ENCODE measurements at places on chromosomes 6 and 20.

- DNase-seq: no peak
Observed at GRCh38 chr20:57074386-57074785, 192.1 kb downstream of the BMP7 start.

DNA sequence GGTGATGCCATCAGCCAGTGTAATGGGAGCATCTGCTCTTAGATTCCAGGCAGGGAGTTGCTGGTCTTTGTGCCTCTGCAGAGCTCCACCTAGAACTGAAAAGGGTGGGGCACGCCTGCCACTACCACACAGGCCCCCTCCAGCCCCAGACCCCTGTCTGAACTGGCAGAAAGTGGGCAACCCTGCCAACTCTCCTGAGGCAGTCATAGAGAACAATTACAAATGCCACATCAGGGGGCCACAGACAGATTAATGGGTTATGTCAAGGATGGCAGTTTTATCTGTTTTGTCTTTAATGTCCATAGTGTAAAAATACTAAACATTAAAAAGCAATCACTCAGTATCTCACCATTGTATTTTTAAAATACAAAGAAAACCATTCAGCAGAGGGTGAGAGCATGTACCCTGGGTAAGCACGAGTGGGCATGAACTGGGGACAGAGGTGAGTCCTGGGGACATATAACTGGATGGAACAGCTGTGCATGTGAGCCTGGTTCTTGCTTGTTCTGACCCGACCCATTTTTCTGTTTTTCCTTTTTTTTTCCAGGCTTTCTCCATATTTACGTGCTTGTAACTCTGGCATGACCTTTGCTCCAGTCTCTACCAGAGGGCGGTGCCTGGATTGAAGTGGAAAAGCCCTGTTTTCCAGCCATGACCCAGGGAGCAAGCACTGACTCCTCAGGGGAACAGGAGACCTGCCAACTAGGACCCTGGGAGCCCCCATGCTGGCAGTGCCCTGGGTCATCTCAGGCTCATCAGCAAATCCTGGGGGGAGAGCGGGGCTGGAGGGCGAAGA lies 8.2 kb downstream of the TRAF3IP2 start:
- DNase-seq: no peak

DNA sequence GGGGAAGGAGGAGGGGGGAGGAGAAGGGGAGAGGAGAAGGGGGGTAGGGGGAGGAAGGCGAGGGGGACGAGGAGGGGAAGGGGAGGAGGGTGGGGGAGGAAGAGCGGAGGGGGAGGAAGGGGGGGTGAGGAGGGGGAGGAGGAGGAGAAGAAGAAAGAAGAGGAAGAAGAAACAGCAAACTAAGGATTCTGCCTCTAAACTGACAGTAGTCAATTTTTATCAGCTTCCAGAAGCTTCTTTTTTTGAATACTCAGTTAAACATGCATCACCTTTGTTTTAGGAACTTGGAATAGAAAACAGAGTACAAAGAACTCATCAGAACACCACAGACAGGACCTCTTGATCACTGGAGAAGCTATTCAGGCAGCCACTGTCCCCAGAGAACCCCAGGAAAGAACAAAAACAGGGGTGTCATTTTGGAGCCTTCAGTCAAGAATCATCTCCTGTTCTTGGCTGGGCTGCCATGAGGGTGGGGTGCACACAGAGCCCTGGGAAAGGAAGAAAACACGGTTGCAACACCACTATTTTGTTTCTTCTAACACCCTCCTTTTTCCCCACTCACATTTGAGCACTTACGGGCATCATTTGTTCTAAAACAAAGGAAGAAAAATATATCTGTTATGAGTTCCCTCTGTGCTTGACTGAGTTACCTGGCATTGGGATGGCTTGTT lies 67.4 kb downstream of the TMEM170B start:
- no peak for DNase-seq

DNA sequence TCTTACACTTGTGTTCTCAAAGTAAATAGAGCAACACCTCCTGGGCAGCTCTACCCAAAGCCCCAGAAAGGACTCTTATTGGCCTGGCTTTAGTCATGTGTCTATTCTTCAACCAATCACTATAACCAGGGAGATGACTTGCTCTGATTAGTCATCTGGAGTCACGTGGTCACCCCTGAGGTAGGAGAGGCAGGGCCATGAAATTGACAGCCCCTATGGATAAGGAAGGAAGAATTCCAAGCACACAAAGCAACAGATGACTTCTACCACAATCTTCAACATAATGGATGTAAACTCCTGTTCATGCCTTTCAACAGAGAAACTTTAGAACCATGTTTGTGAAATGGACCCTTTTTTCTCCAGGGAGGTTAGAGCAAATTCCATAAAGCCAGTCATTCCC lies 24.6 kb upstream of the EYA2 start:
- no peak for DNase-seq

GRCh38 chr6:167774881-167775280 lies 51.8 kb upstream of the AFDN start:
- no peak for DNase-seq

GRCh38 chr20:41178495-41178894 lies 41.2 kb downstream of the PLCG1 start:
- DNase-seq: no peak

- no peak for DNase-seq
Observed at GRCh38 chr6:169175360-169175887, 78.2 kb downstream of the THBS2 start.

DNA sequence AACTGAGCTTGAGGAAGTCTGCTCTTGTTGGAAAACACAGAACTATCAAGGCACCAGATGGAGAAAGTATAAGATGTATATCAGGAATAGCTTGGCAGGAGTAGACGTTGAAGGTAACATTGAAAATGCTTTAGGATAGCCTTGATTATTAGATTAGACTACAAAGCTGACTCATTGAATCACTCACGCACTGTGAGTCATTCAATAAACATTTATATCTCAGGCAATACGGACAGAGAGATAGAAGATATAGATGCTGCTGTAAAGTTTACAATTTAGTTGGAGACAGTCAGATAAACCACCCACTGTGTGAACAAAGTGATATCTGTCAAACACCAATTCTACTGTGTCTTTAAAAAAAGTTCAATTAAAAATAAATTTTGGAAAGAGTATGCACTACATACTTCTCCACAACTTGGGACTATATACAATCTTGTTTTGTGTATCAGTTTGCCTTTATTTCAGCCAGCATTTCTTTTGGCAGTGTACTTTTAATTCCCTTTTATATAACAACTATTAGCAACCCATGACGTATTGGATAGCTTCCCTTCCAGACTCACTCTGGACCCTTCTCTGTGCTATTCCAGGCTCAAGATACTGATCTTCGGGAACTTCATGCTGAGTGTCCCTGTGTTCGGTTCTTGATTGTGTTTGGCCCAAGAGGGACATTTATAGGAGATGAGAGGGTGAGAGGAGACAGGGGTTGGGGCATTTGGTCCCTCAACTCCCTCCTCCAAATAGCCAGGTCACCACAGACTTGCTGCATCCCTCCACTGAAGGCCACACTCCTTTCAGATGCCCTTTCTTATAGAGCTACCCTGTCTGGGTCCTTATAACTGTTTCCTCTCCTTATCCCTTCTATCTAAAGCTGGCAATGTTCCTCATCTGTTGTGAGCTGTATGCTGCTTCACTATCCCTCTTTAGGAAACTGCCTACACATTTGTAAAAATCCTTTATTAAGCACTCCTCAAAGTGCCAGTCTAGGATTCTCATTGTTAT lies 176.6 kb upstream of the PTPRK start:
- DNase-seq: no peak

DNA sequence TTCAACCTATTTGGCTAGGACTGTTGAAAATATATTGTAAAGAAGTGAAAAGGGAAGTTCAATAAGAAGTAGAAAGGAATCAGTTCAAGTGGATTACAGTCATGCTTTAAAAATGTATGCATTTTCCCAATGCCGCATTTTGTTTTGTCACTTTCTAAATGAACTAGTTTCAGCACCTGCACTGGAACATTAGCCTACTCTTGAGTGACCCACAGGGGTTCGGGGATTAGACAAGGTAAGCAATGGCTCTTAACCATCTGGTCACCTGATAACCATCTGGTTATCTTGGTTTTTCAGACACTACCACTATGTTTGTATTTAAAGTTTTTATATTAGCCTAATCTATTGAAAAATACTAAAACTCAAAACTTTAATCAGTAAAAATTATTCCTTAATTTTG lies 97.6 kb downstream of the CD164 start:
- no peak for DNase-seq

GRCh38 chr6:14085176-14085787 lies 32.3 kb upstream of the CD83 start:
- no peak for DNase-seq

DNA sequence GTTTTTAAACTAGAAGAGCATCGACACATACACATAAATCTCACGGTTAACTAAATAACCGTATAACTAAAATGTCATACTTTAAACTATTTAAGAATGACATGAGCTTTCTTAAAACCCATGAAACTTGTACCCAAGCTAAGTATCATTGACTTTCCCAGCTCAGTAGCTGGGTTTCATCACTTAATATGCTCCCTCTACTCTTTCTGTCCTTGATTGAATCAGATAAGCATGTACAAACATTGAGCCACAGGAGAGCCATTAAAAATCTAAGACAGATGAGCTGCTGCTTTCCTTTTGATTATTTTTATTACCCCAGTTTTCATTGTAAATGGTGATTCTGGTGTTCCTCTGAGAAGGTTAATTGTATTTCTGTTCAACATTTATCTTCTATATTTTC lies 115.8 kb downstream of the FOXO3 start:
- DNase-seq: no peak

GRCh38 chr6:161064915-161065314 lies 73.3 kb downstream of the MAP3K4 start:
- DNase-seq: no peak

DNA sequence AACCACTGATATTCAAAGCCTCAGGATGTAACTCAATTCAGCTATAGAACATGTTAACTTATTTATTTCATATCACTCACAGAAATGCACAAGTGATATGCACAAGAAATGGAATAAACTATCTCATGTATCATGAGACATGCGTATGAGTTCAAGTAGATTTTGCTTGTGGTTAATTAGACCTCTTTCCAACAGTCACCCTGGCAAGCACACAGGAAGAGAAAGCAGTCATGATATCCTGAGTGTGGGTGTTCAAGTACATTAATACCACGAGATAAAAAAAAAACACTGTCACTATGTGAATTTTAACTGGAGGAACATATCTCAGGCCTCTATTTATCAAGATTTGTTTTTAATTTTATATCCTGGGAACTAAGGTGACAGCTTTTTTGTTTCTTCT lies 64.2 kb downstream of the LAMP5 start:
- no peak for DNase-seq

GRCh38 chr20:8568075-8568474 lies 436.0 kb downstream of the PLCB1 start:
- DNase-seq: no peak

DNA sequence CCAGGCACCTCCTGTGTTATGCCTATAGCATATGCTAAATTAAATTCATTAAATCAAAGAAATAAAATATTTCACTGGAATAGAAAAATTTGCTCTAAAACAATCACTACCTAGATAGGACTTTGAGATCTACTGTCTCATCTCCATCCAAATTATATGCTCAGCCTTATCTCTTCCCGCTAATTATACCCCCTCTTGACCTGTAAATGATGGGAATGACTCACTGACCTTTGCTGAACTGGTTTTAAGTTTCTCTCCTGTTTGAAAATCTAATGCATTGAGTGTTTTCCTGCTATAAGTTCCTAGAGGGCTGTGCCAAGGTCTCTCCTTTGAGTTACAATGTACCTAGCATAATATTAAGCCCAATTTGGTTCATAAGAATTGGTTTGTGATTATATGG lies 110.1 kb downstream of the BMP2 start:
- no peak for DNase-seq

DNA sequence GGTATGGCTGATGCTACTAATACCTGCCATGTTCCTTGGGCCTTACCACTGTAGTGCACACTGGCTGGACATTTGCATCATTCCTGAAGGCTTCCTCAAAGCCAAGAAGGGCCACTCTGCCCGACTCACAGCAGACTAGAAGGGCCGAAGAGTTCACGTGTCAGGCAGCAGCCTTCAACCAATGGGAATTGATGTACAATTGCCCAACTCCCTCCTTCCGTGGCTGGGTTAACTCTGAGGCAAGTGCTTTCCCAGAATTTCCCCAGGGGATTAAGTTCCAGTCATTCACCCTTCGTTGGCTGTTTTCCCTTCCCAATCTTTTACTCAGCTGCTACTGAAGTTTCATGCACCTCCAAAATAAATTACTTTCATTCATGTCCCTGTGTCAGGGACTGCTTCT lies 29.8 kb downstream of the PSMB9 start:
- no peak for DNase-seq

- no peak for DNase-seq
Observed at GRCh38 chr20:6051505-6051904, 2.4 kb downstream of the LRRN4 start.

DNA sequence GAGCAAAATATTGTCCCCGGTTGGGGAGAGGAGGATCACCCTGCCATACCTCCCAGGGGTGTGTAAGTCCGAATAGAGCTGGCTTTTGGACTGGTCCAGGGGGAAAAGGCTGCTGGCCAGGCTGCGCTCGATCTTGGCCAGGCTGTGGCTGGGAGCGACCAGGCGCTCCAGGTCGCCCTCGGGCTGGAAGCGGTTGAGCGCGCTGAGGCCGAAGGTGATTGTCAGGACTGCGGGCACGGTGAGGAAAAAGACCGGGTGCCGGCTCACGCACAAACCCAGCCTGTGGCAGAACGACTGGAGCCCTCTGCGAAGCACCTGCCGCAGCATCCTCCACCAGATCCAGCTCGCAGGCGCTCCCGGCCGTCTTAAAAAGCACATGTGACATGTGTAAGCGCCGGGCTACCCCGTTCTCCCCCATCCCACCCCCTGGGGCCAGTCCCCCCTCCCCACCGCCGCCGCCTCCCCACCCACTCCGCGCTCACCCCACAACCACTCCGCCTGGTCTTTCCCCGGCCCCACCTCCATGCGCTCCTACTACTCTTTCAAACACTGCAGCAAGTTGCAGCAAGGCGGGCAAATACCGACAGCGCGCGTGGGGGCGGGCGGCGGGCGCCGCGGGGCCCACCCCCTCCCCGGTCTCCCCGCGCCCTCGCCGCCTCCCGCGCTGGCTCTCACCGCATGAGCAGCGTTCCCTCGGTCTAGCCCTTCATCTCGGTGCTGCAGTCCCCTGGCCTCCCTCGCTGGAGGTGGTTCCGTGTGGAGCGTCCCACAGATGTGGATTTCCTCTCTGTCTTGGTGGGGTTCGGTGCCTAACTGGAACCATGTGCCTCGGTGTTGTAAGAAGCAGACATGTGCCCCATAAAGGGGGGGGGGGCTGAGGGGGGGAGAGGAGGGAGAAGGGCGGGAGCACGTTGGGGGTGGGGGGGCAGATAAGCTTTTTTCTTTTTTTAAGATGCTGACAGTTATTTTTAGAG lies 42.4 kb downstream of the PTCHD4 start:
- DNase-seq: no peak

Measured in stimulated activated CD8-positive, alpha-beta memory T cell treated with anti-CD3 and anti-CD28 coated beads, Interleukin-2, amount 100 ng/mL, for 1 hour (primary cell).